ENCODE measurements at places on chromosomes 1 and 21.

- no peak for DNase-seq
Measured at GRCh38 chr21:25791319-25791718, 56.5 kb downstream of the GABPA start.

GRCh38 chr1:25848531-25848930, 10.7 kb downstream of the AUNIP start:
- no peak for DNase-seq

DNA sequence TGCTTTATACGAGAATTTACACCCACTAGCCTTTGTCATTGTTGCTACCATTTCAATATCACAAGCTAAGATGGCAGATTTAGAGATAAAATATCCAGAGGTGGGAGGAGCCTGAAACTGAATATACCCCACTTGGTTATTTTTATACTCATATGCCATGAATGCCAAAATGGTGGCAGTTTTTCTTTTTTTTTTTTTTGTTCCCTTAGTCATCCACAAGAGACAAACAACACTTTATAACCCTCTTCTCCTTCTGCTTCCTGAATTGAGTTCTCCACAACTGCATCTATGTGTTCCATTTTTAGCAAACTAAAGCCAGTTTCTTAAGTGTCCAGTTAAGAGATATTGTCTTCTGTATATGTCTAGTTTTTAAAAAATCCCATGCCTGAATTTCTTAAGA, 558.4 kb downstream of the LMO4 start:
- no peak for DNase-seq

DNA sequence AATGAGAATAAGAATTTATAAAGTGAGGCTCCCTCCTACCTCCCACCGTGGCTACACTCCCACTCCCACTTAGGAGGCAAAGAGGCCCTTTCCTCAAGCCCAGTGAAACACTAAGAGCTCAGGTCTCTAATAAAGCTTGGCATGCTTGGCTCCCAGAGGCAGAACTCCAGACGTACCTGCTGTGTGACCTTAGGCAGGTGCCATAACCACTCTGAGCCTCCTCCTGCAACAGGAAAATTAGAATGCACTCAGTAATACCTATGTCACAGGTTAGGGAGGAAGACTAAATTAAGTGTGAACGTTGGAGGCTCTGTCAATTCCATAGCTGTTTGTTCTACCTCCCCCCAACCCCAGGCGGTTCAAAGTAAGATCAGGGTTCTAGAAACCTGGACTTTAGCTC, 16.5 kb upstream of the SLC26A9 start:
- no peak for DNase-seq

DNA sequence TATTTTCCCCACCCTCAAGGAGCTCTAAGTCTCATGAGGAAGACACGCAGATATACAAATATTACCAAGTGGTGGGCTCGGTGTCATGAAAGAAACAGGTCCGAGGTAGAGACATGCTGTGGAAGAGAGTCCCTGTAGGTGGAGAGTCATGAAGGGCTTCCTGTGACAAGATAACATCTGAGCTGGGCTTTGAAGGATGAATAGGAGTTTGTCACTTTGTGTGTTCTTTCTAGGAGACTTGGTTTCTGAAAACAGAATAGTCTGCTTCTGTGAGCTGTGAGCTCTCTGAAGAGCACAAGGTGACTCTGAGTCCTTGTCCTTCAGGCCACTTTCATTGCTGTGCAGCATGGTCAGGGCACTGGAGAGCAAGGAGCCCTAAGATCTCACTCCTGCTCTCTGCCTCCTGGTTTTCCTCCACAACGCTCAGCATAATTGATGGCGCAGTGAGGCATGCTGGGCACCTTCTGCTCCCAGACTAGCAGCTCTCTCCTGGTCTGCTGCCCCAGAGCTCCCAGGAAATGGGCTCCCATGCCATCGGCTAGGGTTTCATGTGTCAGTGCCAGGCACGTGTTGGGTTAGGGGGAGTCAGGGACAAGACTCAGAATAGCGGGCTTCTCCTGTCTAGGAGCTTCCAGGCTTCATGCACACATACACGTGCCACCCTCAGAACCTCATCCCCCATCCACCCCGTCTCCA, 209.9 kb upstream of the CSF3R start:
- no peak for DNase-seq

GRCh38 chr1:47837866-47838561, 159.2 kb downstream of the TRABD2B start:
- DNase-seq = no peak

DNA sequence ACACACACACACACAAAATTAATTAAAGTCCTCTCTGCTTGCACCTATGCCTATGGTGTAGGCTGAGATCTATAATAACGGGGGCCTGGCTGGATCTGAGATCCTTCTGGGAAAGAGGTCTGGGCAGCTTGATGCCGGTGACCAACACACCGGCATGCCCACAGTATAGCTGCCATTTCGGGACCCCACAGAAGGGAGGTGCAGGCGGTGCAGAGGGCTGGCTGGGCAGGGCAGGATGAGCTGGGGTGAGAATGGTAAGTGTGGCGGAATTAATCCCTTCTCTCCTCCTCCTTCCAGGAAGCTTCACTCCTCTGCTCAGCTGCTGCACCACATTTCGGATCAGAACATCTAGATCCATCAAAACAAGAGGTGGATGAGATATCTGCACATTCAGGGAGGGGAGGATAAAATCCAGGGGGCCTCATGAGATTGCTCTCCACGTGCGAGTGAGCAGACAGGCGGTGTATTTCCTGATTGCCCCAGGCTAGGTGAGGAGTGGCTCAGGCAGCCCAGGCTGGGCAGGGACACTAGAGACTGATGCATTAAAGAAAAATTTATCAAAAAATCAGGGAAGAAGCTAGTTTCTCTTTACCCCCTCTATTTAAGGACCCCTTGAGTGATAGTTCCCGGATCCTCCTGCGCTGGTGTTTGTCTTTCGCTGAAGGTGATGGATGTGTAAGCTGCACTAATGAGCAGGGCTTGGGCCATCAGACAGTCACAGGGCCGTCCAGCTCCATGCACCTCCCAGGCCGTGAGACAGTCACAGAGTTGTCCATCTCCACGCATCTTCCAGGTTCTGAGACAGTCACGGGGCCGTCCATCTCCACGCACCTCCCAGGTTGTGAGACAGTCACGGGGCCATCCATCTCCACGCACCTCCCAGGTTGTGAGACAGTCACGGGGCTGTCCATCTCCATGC, 449.9 kb downstream of the PTPRU start:
- no peak for DNase-seq

DNA sequence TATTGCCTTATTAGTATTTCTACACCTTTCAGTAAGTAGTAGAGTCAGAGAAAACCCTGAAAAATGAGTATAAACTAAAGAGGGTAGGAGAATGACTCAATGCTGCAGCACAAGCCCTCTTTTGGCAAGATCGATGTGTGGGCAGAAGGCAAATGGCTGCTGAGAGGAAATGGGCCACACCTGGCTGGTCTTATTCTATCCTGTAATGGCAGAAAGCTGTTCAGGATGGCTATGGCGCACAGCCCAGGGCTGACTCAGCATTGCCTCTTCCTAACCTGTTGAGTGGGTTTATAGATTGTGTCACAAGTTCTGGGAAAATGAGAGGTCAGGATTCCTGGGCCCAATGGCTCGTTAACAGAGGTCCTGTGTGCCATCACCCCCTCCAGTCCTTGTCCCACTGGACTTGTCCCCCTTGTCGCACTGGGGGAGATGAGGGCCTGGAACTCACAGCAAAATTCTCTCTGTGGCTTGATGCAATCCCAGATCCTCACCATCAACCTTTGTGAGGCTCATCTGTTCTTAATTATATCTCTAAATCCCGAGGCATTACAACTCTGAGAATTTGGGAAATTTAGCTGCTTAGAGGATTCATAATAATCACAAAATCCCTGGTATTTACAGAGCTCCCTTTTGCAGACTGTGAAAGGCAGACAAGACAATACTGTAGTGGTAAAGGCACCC, 13.2 kb downstream of the HMGB4 start:
- no peak for DNase-seq

DNA sequence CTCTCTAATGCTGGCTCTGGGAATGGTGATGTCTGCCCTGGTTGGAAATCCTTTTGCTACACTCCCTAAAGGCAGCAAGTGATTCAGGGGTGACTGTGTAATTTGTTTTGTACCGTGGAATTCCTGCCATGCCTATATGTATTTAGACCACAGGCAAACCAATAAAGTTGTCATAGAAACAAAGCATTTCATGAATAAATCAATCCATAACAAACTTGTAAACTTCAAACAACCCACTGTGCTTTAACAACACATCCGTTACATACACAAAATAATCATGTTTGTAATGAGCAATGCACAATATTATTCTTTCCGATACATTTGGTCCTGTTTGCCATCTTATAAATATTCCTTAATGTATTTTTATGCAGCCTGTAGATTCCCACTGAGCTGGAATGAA, 330.3 kb upstream of the SNX7 start:
- DNase-seq = no peak

DNA sequence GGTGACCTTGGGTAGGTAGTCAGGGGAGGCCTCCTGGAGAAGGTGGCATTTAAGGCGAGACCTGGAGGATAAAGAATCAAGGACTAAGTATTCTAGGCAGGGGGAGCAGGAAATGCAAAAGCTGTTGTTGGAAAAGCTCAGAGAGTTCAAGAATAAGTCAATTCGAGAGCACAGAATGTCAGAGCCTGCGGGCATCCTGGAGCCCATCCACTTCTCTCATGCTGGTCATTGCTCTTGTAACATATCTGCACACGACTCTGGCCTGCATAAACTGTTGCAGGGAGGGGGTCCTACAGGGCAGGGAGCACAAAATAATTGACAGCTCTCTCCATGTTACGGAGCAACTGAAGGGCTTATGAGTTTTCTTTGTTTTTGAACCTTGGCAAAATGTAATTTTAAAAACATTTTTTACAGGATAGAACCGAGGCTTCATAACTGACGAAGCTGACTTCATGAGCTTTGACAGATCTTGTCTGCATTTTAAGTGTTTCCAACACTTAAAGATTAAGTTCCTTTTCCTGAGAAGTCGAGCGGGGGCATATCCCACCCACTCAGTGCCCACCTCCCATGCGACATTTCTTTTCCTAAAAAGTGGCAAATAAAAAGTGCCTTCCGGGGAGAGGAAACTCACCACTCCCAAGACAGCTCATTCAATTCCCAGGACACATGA, 4.2 kb downstream of the PLA2G5 start:
- DNase-seq = no peak

GRCh38 chr1:107803579-107803978, 161.4 kb downstream of the VAV3 start:
- no peak for DNase-seq

DNA sequence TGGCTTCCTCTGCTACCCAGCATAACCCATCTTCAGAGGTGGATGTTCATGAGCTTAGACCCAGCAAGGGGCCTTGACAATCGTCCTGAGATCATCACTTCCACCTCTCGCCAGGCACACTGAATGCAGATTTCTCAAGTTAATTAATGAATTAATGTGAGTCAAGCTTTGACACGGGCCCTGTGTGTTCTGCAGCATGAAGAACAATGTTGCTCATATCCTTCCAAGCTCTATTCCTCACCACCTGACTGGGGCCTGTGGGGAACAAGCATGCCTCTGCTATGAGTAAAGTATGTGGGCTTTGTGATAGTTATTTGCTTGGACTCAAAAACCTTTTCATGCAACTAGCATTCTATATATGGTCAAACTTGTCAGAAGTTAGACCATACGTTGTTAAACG, 122.0 kb downstream of the SEC16B start:
- DNase-seq = no peak

DNA sequence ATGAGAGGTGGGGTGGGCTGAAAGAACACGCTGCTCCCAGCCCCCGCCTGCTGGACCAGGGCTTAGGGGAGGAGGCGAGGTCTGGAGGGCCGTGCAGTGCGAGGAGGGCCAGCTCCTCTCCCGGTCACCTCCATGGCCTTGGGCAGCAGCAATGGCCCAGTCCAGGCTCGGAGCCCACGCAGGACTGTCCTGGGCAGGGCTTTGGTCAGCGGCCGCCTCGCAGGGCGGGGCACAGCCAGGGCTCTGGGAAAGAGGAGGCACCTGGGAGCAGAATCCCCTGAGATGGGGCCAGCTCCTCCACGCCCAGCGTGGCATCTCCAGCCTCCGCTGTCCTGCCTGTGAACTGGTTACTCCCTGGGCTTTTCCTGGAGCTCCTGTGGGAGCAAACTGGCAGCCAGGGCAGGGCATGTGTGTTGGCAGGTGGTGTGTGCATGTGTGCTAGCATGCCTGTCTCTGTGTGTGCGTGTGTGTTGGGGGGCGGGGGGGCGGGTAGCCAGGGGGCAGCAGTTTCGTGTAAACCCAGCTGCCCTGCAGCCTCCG, 27.4 kb downstream of the ARHGEF16 start:
- DNase-seq = no peak

GRCh38 chr1:95966866-95967265, 732.9 kb downstream of the RWDD3 start:
- no peak for DNase-seq

DNA sequence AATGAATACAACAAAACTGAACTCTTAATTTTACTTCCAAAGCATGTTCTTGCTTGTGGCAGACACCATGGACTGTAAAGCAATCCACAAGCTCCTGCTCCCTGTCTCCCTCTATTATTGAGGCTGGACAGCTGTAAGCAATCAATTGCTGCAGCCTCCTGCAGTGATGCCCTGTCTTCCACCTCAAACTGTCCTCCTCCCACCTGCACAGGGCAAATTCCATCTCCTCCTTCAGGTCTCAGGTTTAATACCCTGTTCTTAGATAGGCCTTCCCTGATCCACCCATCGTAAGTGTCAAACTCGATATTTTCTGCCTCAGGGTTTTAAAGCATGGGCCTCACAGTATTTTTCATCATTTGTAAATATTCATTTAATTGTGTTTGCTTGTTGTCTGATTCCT, 81.8 kb downstream of the LYST start:
- no peak for DNase-seq

- no peak for DNase-seq
Measured at GRCh38 chr1:86948212-86948611, 33.8 kb downstream of the HS2ST1 start.

GRCh38 chr1:166169182-166169581, 2.4 kb upstream of the FAM78B start:
- no peak for DNase-seq

- no peak for DNase-seq
Measured at GRCh38 chr21:41769933-41770332, 3.1 kb upstream of the RIPK4 start.
